GF-D8 (cell line): ENCODE measurements at places on chromosomes 4 and X.

GRCh38 chr4:41814565-41814964, 66.0 kb upstream of the PHOX2B start:
- no peak for DNase-seq

DNA sequence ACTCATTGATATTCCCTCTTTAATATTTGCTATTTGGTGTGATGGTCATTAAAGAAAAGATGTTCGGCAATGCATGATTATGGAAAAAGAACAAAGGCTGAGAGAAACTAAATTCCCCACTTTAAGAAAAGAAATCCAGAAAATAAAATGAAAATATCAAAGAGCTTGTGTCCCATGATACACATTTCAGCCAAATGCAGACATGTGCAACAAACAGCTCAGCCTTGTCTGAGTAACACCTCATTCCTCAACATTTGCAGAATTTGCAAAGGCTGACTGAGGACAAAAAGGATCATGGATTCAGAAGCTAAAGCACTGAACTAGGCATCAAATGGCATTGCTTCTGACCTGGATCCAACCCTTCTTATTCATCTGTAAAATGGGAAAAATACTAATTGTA, 281.0 kb downstream of the RAB28 start:
- no peak for DNase-seq

GRCh38 chrX:76428243-76429130, 977 bp downstream of the MAGEE1 start:
- no peak for DNase-seq

DNA sequence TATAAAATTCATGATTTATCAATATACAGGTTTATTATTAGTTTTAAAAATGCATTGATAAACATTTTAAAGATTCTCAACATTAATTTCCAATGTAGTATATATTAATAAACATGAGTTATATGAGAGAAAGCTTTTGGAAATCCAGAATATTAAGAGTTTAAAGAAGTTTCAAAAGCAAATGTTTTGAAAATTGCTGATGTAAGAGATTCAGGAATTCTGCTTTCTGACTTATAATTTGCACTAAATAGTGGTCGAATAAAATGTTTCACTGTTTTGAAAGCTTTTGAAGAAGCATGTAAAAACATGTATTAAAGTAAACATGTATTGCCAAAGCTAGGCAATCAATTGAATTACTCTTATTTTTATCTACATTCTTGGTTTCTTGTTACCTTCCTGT, 151.2 kb upstream of the CXorf51B start:
- no peak for DNase-seq

GRCh38 chr4:140666889-140667614, 89.1 kb downstream of the TBC1D9 start:
- DNase-seq: no peak

- no peak for DNase-seq
Measured at GRCh38 chr4:151564321-151564720, 155.3 kb downstream of the FHIP1A start.
